Smooth muscle cell of trachea (primary cell): ENCODE measurements at places on chromosomes 11 and 22. TPM values are rescaled to one million over a fixed set of nuclear protein-coding genes. Genes with fewer than 3 reads are reported as not detected.

C11orf52 gene
- total RNA-seq, result 0.66 TPM in 1 of 2 replicates, not detected in the other

SYT7 gene
- total RNA-seq, result 12.1 and 22.7 TPM in 2 replicates

APOA1 gene
- total RNA-seq, result 0.33 TPM in 1 of 2 replicates, not detected in the other

NTM gene
- 9.9 and 15.0 TPM in 2 replicates for total RNA-seq

CECR2 gene
- total RNA-seq, result not detected in 2 replicates

GLYAT gene
- total RNA-seq, result not detected in 2 replicates

DHCR7 gene
- total RNA-seq, result 37.2 and 44.8 TPM in 2 replicates

RIMBP3B gene
- total RNA-seq, result 0.17 TPM in 1 of 2 replicates, not detected in the other

SCGB1A1 gene
- not detected in 2 replicates for total RNA-seq

KCNQ1 gene
- under 0.01 and 0.66 TPM in 2 replicates for total RNA-seq

OR6A2 gene
- 0.17 and 0.73 TPM in 2 replicates for total RNA-seq

SIPA1 gene
- 25.1 and 25.2 TPM in 2 replicates for total RNA-seq

TMEM223 gene
- 14.7 and 19.0 TPM in 2 replicates for total RNA-seq

CYP2D6 gene
- total RNA-seq, result 0.15 and 0.33 TPM in 2 replicates

WT1 gene
- total RNA-seq, result not detected in 2 replicates

MCHR1 gene
- 0.15 and 1.5 TPM in 2 replicates for total RNA-seq

CAPN5 gene
- 34.5 and 52.6 TPM in 2 replicates for total RNA-seq

TANGO2 gene
- 42.6 and 62.0 TPM in 2 replicates for total RNA-seq

CSF2RB gene
- total RNA-seq, result 0.44 TPM in 1 of 2 replicates, not detected in the other

GTF2H1 gene
- 91.8 and 95.4 TPM in 2 replicates for total RNA-seq

GSTT2 gene
- total RNA-seq, result 0.99 and 2.0 TPM in 2 replicates

PNPLA3 gene
- total RNA-seq, result 6.3 and 9.9 TPM in 2 replicates

CLCF1 gene
- 3.1 TPM in 2 replicates for total RNA-seq

TEX54 gene
- not detected in 2 replicates for total RNA-seq

APOBEC3G gene
- 15.3 and 24.8 TPM in 2 replicates for total RNA-seq

TMPRSS13 gene
- not detected in 2 replicates for total RNA-seq

NXPE1 gene
- not detected in 2 replicates for total RNA-seq

ARHGEF17 gene
- 34.6 and 44.7 TPM in 2 replicates for total RNA-seq

SAA4 gene
- not detected in 2 replicates for total RNA-seq

CCDC73 gene
- total RNA-seq, result not detected in 2 replicates

SMC1B gene
- not detected in 2 replicates for total RNA-seq

LAYN gene
- 48.9 and 93.9 TPM in 2 replicates for total RNA-seq

PDGFD gene
- total RNA-seq, result 0.15 and 0.50 TPM in 2 replicates

C11orf16 gene
- total RNA-seq, result not detected in 2 replicates

KRTAP5-11 gene
- total RNA-seq, result not detected in 2 replicates

TBC1D10A gene
- total RNA-seq, result 22.8 and 26.3 TPM in 2 replicates

LARGE2 gene
- total RNA-seq, result under 0.01 TPM in 1 of 2 replicates, not detected in the other

DAGLA gene
- 2.2 and 4.8 TPM in 2 replicates for total RNA-seq
